ENCODE measurements at places on chromosomes 4 and X. TPM values are rescaled to one million over a fixed set of nuclear protein-coding genes. Genes with fewer than 3 reads are reported as not detected.

The TASL gene
- total RNA-seq = not detected

The RPS6KA6 gene
- 6.4 TPM for total RNA-seq

DNA sequence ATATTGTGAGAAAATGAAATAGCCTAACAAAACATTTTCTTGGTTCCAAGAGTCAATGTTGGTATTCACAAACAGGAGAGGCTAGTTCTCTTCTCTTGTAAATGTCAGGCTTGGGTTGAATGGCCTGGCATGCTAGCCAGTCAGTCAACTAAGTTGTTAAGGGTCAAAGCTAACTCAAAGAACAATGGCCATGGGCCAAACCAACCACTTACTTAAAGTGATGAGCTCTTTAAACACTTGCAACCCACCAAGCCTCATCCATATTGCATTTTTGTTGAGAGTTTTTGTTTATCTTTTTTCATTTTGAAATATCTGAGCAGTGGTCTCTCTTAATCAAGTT is 394.5 kb downstream of the RAB28 start:
- no peaks in the 10 kb centered on the region for H3K4me1 ChIP-seq
- H3K36me3 ChIP-seq = no peaks in the 10 kb centered on the region
- no peak overlapping the region for H3K4me3 ChIP-seq

GRCh38 chrX:40281336-40282005 is 183.7 kb upstream of the BCOR start:
- no peaks in the 10 kb centered on the region for H3K36me3 ChIP-seq
- no peaks in the 10 kb centered on the region for H3K27me3 ChIP-seq
- no peak for DNase-seq
- H3K4me1 ChIP-seq = no peaks in the 10 kb centered on the region
- H3K4me3 ChIP-seq = no peak overlapping the region

The FGB gene
- total RNA-seq = not detected

The PORCN gene
- 9.3 TPM for total RNA-seq

- no peak overlapping the region for H3K27ac ChIP-seq
- H3K36me3 ChIP-seq = peaks cover 9% of the 10 kb centered on the region
- DNase-seq = no peak
- peaks cover 19% of the 10 kb centered on the region for H3K4me1 ChIP-seq
- peaks cover 2% of the 10 kb centered on the region for H3K27me3 ChIP-seq
- no peak overlapping the region for H3K4me3 ChIP-seq
Observed at GRCh38 chrX:150697641-150698040, 4.4 kb downstream of the MTMR1 start.

DNA sequence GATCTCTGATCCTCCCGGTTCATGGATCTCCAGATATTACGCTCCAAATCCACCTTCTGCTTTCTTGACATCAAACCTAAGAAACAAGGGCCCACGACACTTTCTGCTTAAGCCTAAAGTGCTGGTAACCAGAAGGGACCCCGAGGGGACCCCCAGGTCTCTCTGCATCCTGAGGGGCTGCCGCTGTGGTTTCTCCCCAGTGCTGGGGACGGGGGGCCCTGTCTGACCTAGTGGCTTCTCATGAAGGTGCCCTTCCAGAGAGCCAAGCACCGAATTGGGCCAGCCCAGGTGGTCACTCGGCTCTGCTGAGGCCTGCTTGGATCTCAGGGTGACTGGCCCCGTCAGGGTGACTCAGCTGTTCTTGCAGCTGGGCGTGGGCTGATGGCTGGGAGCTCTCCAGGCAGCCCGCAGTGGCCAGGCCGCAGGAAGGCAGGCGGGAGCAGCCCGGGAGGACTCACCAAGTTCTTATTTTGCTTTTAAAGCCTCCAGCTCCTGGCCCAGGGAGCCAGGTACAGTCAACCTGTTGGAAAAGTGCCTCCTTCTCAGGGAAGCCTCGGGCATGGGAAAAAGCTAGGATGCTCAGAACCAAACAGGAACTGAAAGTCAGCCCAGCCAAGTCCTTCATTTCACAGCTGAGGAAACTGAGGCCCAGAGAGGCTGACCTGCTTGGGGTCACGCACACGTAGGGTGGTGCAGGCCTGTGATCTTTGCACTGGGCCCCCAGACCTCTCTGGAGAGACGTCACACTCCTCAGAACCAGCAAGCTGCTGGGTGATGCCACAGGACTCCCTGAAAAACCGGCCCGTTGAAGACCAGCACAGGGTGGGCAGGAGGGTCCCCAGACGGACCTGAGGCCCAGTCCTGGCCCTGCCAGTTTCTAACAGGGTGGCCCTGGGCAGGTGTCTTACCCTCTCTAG is 16.7 kb downstream of the BLOC1S4 start:
- peak; percentile 84 for DNase-seq
- H3K27me3 ChIP-seq = peaks cover 2% of the 10 kb centered on the region
- no peak overlapping the region for H3K4me3 ChIP-seq
- H3K4me1 ChIP-seq = peaks cover 8% of the 10 kb centered on the region
- H3K27ac ChIP-seq = peak overlapping the region; percentile 99

DNA sequence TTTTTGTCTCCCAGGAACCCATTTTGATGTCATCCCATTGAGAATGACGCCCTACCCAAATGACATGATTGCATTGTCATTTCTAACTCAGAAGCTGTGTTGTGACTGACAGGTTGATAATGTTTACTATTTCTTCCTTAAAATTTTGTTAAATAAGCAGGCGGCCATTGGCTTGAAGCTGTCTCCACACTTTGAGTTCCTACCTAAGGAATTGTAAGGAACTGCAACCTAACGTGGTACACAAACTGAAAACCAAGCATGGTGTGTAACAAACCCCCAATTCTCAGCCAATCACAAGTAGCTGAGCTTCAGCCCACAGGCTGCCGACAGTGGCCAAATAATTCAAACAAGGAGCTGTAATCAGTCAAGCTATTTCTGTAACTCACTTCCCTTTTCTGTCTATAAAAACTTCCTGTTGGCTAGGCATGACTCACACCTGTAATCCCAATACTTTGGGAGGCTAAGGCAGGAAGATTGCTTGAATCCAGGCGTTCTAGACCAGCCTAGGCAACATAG is 2.9 kb upstream of the MND1 start:
- DNase-seq = peak; percentile 66
- H3K4me1 ChIP-seq = peaks cover 34% of the 10 kb centered on the region
- no peaks in the 10 kb centered on the region for H3K36me3 ChIP-seq
- H3K27me3 ChIP-seq = peaks cover 3% of the 10 kb centered on the region
- peak overlapping the region; percentile 58 for H3K4me3 ChIP-seq

DNA sequence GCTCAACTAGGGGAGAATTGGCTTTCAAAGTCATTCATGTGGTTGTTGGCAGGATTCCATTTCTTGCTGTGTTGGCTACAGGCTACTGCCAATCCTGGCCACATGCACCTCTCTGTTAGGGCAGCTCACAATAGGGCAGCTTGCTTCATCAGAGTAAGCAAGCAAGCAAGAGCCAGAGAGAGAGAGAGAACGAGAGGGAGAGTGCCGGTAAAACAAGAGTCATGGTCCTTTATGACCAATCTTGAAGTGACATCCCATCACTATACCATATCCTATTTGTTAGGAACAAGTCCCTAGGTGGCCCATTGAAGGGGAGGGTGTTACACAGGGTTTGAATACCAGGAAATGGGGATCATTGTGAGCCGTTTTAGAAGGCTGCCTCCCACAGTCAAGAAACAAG is 33.0 kb upstream of the TLR2 start:
- H3K27ac ChIP-seq = no peak overlapping the region
- peaks cover 7% of the 10 kb centered on the region for H3K4me1 ChIP-seq
- no peaks in the 10 kb centered on the region for H3K36me3 ChIP-seq

The SEPTIN6 gene
- total RNA-seq = 20.7 TPM

The IL1RAPL1 gene
- total RNA-seq = not detected

DNA sequence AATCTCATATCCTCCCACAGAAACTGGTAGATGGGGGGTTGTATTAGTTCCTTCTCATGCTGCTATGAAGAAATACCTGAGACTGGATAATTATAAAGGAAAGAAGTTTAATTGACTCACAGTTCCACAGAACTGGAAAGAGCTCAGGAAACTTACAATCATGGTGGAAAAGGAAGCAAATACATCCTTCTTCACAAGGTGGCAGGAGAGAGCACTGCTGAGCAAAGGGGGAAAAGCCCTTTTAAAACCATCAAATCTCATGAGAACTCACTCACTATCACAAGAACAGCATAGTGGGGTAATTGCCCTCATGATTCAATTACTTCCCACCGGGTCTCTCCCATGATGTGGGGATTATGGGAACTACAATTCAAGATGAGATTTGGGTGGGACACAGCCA is 250.5 kb upstream of the GPRIN3 start:
- H3K4me1 ChIP-seq = peaks cover 6% of the 10 kb centered on the region
- no peak overlapping the region for H3K27ac ChIP-seq
- no peak for DNase-seq
- H3K4me3 ChIP-seq = no peak overlapping the region

DNA sequence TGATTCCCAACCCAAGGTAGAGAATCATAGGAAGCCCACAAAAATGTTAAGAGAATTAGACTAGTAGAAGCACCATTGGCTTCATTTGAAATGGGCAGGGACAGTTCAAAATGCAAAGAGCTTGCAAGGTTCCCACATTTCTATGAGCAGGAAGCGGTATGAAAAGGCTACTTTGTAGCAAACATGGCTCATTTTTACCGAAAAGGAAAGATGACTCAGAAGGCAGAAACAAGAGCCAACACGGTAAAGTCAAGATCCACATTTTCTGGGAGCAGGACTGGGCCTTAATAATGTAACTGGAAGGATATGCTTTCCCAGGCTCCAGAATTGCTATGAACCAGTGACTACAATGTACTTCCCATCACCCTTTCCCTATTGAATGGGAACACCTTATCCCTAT is 89.5 kb downstream of the GLRA3 start:
- H3K36me3 ChIP-seq = no peaks in the 10 kb centered on the region
- no peak overlapping the region for H3K27ac ChIP-seq

The XG gene
- total RNA-seq = 0.48 TPM

DNA sequence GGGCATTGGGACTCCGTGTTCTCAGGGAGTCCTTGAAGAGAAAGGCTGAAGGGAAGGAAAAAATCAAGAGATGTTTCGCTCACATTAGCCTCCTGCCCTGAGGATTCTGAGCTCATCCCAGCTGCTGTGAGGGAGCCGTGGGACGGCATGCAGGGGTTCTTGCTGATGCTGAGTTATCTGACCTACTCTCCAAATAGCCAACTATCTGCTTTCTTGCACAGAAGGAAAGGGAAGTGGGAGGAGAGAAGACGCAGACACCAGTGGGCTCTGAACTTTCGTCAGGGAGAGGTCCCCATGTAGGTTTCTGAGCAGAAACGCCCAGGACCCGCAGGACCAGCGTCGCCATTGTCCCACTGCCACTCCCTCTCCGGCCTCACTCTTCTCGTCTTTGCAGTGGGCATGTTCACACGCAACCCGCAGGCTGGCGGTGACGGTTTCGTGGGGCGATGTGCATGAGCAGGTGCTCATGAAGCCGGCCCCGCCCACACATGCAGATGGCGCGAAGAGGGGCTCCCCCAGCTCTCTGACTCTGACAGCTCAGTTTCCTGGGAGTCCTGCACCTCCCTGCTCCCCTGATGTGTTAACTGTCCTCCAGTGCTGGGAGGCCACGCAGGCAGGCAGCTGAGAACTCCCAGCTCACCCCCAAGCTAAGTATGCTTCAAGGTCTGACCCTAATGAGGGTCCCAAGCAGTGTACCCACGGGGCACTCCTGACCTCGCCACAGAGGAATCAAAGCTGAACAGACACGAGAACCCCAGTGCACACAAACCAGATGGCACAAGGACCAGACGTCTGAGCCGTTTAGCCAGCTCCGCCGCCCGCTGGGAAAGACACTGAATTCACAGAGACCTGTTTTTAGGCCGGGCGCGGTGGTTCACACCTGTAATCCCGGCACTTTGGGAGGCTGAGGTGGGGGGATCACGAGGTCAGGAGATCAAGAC is 13.6 kb upstream of the ABLIM2 start:
- DNase-seq = no peak
- H3K36me3 ChIP-seq = peaks cover 6% of the 10 kb centered on the region
- peaks cover 35% of the 10 kb centered on the region for H3K27me3 ChIP-seq
- no peak overlapping the region for H3K4me3 ChIP-seq

The GLUD2 gene
- 0.37 TPM for total RNA-seq

- H3K27me3 ChIP-seq = peaks cover 23% of the 10 kb centered on the region
- H3K4me3 ChIP-seq = no peak overlapping the region
- no peak for DNase-seq
Observed at GRCh38 chr4:183563874-183564273, 59.0 kb downstream of the ING2 start.

DNA sequence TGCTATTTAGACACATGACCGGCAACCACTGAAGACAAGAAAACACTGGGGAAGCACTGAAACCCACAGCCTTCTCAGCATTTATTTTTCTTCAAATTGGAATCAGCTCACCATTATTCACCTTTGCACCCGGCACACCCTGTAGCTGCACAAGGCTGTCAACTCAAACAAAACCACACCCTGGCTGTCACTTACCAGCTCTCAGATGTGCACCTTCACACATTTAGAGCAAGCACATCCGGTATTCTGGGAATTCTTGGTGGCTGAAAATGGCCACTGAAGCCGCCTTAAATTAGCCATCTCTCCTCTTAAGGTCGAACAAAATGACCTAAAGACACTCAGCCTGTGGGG is 5.9 kb downstream of the ZFYVE28 start:
- peaks cover 17% of the 10 kb centered on the region for H3K27me3 ChIP-seq
- H3K36me3 ChIP-seq = no peaks in the 10 kb centered on the region
- H3K27ac ChIP-seq = peak overlapping the region; percentile 97
- DNase-seq = no peak
- H3K4me1 ChIP-seq = peaks cover 27% of the 10 kb centered on the region

The ZNF595 gene
- total RNA-seq = 5.3 TPM

DNA sequence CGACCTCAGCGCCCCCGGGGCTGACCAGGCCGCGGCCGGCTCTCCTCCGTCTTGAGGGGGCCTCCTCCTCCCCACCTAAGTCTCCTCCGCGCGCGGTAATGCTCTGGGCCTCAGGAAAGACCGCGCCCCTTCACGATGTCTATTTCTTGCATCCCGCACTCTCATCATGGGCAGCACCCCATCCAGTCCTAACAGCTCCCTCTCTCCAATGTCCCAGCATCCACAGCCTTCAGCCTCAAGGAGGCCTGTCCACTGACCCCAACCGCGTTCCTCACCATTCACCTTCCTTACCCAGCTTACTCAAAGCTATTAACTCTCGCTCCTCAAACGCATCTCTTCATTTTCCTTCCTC is 77.5 kb downstream of the MAGED4 start:
- H3K4me1 ChIP-seq = peaks cover 16% of the 10 kb centered on the region
- peak overlapping the region; percentile 80 for H3K27ac ChIP-seq
- H3K36me3 ChIP-seq = no peaks in the 10 kb centered on the region
- peaks cover 2% of the 10 kb centered on the region for H3K27me3 ChIP-seq
- DNase-seq = no peak

All from HFFc6 (cell line).